ENCODE measurements at places on chromosomes 5 and 9.

DNA sequence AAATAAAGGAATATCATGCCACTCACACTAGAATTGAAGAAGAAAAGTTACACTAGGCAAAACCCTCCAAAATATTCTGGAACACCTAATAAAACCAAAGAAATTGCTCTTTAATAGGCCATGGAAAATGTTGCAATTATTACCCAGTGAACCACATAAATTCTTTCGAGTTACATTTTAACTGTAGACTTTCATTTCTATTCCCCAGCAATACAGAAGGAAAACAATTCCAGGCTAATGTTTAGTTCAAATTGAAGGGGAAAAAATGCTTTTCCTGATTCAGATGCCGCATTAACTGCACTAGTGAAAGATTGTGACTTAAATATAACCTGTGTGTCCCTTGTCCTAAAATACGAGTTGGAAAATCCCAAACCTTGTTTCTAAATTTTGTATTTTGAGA is 439.3 kb upstream of the ADAMTS16 start:
- DNase-seq: no peak

DNA sequence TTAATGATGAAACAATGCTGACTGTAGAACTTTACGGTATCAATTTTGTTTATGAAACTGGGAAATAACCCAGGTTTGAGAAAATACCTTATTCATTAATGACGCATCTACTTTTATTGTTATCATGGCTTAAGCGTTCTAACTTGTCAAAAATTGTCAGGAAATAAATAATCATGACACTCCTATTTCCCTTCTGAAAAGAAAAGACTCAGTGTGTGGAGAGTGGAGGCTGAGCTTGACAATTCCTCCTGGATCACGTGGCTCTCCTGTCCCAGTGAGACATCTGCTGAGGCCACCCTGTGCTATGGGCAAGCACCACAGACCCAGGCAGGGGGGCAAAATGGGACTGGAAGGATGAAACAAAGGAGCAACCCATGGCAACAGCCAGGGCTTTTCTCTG is 466.4 kb downstream of the ZNF608 start:
- DNase-seq: no peak

- DNase-seq: no peak
Observed at GRCh38 chr5:94928891-94929290, 310.4 kb downstream of the SLF1 start.

- no peak for DNase-seq
Observed at GRCh38 chr9:113125386-113126035, 25.3 kb upstream of the SLC31A2 start.

DNA sequence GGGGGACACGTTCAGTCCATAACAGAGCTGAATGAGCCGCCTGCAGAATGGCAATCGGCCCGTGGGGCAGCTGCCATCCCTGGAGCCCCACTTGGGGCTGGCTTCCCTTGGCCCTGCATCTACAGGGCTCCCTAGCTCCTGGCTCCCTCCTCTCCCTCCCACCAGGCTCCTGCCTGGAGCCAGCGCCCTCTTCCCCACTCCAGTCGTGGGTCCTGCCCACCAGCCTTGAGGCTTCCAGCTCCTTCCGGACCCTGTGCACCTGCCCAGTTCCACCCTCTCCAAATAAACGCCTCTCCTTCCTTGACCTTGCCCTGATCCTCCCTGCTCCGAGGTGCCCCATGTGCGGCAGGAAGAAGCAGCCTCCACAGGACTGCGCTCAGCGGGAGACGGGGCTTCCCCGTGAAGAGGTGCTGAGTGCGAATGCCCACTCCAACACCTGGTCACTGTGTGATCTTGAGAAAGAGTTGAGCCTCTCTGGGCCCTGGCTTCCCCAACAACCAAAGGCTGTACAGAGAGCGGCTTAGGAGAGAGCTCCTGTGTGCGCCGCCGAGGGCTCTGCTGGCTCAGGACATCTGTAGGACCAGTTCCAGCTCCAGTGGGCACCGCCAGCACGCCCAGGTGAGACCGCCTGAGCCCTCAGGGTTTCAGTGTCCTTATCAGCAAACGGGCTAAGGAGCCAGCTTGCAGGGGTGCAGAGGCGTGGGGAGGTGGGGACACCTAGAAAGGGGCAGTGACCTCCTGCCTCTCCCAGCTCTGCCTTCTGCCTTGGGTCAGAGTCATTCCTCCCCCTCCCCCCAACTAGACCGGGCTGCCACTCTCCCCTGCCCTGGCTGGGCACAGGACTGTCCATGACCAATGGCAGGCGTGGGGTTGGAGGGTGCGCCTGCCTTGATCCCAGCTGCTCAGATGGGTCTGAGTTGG is 12.1 kb downstream of the C9orf50 start:
- no peak for DNase-seq

DNA sequence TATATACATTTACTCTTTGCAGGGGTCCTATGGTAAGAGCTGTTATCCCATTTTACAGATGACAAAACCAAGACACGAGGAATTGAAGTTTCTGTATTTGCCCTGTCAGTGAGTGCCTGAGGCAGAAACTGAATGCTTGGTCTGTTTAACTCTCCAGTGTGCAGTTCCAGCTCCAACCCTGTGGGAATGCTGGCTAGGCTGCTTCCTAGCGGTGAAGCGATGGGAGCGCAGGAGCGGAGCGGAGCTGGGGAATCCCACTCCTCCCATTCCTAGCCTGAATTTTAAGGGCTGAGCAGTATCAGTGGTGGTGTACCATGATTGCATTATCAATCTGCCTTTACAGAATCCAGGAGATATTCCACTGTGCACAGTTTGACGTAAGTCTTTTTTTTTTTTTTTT is 202.3 kb downstream of the LRRC70 start:
- no peak for DNase-seq

DNA sequence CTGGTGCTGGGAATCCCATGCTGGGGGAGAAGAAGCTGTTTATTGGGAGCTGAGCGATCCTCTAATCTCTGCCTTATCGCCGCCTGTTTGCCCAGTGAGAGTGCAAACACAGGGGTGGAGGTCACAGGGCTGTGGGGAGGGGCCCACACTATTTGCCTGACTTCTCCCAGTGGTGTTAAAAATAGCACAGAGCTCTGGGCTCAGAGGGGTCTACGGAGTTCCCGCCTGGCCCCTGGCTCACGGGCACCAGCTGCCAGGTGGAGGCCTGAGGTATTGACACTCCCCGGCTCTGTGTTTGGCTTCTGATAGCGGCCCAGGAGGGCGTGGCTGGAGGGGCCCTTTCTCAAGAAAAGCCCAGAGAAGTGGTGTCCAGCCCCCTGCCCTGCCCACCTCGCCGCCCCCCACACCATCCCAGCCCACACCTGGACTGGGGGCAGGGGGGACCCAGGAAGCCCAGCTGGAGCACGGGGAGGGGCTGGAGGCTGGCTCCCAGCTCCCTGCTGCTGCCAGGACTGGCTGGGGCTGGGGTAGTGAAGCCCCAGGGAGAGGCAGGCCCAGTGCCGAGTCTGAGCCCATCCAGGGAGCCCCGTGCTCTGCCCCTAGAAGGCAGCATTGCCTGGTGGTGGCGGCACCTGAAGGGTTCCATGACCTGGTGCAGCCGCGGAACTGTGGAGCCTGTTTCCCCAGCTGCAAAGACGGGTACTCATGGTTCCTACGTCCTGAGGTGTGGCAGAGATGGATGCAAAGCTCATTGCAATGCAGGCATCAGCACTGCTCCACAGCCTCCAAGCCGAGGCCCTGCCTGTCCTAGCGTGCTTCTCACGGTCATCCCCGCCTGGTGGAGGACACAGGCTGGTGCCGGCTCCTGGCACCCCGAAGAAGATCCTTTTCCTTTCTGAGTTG is 35.7 kb upstream of the EGFL7 start:
- no peak for DNase-seq

DNA sequence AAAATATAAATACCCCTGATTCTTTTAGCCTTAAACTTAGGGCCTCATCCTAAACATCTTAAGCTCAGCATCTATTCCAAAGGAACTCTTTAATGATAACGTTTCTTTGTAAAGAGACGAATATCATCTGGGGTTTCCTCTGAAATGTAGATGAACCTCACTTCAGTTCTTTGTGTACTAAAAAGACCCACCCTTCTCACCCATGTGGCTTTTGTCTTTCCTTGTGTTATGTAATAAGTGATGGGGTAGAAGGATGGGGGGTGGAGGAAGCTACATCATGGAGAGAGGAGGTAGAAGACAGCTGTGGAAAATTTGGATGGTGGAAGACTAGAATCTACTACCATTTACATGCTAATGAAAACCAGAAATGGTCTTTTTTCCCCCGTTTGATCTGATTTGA is 111.0 kb downstream of the NDUFS4 start:
- no peak for DNase-seq
